ENCODE measurements at places on chromosomes 5 and 9. TPM values are rescaled to one million over a fixed set of nuclear protein-coding genes. Genes with fewer than 3 reads are reported as not detected.

The BTNL3 gene
- 0.07 TPM for polyA plus RNA-seq

The LECT2 gene
- polyA plus RNA-seq, result not detected

DNA sequence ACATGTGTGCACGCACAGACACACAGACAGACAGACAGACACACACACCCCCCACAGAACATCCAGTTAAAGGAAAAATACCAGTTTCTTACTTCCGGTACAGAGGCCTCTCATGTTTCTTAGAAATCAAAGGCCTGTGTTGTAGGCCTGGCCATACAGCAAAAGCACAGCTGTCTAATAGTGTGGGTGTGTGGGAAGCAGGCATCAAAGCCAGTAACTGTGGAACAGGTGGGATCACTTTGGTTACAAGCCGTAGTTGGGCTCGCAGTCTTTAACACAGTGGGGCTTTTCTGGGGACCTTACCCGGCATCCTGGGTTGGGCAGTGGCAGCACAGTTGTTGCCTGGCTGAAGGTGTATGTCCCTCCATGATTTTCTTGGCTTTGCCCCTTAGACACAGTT is 55.2 kb downstream of the FBXL7 start:
- DNase-seq, result no peak

DNA sequence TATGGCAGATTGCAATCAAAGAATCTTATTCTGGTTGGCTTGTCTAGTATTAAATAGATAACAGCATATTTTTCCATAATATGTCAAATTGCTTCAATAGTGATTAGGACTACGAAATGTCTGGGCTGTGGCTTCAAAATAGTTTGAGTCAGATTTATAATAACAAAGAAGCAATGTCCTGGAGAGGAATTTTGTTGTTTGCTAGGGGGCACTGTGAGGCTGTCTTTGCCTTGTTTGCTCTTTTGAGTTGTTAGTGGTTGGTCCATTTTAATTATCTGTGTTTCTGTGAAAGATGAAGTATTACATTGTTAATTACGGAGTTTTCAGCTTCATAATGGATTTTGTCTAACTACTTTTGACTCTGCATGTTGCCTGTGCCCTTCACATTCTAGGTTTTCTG is 713.6 kb downstream of the TLE4 start:
- DNase-seq, result no peak

- DNase-seq, result peak; percentile 74
Observed at GRCh38 chr9:130834371-130835336, at the start of gene ABL1. ABL1 (plus strand) TSS chr9:130835254; CDS start chr9:130835447, 193 bp downstream.

DNA sequence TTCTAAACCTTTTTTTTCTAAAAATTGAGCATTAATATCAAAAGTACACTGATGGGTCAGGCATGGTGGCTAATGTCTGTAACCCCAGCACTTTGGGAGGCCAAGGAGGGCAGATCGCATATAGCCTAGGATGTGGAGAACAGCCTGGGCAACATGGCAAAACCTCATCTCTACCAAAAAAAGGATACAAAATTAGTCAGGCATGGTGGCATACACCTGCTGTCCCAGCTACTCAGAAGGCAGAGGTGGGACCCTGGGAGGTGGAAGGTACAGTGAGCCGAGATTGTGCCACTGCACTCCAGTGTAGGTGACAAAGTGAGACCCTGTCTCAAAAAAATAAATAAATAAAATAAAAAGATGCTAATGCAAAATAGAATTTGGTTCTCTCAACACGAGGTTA is 49.4 kb downstream of the RAPGEF1 start:
- DNase-seq, result no peak

DNA sequence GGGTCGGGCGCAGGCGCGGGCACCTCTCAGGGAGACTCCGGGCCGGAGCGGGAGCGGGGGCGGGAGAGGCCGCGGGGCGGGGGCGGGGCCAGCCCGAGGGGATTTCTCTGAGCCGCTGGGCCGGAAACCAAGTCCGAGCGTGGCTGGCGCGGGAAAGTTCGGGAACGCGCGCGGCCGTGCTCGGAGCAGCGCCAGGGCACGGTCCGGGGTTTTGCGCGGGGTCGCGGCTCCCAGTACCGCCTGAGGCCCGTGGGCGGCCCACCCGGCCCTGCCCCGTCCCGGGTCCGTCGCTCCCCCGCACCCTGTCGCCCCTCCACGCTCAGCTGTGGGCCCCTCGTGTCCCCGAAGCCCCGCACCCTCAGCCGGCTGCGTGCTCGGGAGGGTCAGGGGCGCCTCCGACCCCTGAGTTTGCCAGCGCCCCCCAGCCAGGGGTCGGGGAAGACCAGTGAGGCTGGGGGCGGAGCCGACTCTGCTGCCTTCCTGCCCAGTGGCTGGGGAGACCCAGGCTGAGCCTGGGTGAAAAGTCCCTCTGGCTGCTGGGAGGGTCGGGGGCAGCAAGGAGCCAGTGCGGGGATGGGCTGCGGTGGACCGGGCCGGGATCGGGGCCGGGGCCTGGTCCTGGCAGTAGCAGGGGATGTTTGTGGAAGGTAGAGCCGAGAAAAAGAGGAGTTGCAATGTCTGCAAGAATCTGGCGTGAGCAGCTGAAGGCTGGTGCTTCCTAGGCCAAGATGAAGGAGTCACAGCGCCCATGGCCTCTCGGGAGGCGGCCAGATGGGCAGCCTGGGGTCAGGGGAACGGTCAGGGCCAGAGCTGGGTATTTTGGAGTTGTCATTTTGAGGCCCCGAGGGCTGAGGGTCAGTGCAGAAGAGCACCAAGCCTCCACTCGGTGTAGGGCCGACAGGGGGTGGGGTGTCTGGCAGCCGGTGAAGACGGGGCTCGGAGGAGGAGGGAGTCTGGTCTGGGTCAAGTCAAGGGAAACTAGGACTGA is 588 bp downstream of the TRAF2 start:
- DNase-seq, result peak; percentile 58
